ENCODE measurements at places on chromosomes 2 and 18. TPM values are rescaled to one million over a fixed set of nuclear protein-coding genes. Genes with fewer than 3 reads are reported as not detected.

Gene TRABD2A
- total RNA-seq = 60.5 TPM

DNA sequence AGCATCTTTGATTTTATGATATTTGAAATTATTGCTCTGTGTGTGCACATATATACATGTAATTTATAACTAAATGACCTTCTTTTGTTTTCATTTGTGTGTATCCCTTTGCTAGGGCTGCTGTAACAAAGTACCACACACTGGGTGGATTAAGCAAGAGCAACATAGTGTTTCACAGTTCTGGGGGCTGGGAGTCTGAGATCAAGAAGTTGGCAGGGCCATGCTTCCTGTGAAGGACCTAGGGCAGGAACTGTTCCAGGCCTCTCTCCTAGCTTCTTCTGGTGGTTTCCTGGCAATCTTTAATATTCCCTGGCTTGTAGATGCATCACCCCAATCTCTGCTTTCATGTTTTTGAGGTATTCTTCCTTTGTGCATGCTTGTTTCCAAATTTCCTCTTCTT lies 1043.9 kb downstream of the TSN start:
- DNase-seq = no peak

DNA sequence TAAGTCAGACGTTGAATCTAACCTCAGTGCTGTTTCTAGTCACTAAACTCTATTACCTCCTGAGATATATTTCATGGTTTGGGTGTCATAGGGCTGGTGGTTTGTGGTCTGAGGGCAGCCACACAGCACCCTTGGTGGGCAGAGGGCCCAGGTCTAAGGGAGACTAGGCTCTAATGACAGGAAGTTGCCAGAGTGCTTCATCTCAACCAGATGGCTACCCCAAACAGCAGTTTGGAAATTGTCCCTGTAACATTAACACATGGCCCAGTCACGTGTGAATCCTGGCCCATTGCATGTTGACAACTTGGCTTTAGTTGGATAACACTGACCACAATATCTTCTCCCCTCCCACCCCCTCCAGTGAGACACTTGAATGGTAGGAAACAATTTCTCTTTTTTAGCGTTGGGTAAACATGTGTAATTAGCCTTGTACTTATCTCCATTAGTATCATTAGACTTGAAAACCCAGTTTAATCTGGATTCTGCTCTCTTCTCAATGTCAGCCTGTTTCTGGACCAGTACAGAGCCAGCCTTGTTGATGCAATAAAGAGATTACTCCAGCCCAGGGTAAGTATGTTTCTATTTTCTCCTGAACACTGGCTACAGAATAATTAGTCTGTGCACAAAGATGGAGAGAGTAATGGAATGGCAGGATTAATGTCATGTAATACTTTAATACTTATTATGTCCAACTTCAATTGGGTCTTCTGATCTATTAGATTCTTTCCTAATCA lies 187.8 kb upstream of the SIX3 start:
- DNase-seq = no peak

DNA sequence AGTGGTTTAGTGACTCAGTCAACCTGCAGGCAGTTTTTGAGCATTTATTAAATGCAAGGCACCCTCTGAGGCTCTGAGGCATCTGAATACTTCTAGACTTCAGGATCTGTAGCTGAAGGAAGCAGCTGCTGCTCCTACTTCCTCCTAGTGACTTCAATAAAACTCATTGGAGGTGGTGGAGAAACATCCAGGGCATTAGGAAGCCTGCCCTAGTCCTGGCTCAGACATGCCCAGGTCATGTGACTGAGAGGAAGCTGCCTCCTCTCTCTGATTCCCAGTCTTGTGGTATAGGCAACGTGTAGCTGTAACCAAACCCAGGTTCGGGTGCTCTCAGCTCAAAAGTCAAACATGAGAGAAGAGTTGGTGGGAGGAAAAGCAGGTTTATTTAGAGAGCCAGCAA lies 287.2 kb upstream of the GYPC start:
- no peak for DNase-seq

- no peak for DNase-seq
Measured at GRCh38 chr2:194819367-194819766, 837.7 kb upstream of the SLC39A10 start.

Gene IL1R1
- total RNA-seq = 14.3 TPM

Gene EMILIN2
- total RNA-seq = 5.8 TPM

GRCh38 chr2:122704109-122704563 lies 948.7 kb downstream of the TSN start:
- DNase-seq = no peak

- no peak for DNase-seq
Measured at GRCh38 chr18:74631212-74631611, 33.5 kb downstream of the ZNF407 start.

Gene CDK15
- not detected for total RNA-seq

Gene KCNK3
- total RNA-seq = not detected

DNA sequence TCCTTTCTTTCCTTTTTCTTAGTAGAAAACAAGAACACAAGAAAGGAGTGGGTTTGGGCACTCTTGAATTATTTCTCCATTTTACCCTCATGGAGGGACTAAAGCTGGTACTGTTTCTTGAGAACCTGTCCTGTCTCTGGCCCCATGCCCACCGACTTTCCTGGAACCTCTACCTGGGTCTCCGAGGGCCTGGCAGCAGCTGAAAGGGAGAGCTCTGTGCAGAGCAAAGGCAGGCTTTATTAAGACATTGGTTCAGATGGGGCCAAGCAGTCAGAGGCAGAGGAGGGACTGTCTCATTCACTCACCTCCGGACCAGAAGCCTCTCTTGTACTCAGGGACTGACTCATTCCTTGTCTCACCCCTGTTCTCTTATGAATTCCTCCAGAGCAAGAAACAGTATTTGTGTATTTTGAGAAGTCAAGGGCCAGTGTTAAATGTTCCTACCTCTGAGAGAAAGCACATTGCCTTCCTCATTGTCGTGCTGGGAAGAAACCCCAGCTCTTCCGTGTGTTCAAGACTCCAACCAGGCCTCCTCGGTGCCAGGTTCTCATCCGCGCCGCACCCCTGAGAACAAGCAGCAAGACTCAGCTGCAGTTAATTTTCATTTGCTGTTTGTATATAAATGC lies 201.9 kb upstream of the NT5C1B start:
- DNase-seq = no peak

GRCh38 chr18:6666012-6666685 lies 63.4 kb upstream of the ARHGAP28 start:
- no peak for DNase-seq

DNA sequence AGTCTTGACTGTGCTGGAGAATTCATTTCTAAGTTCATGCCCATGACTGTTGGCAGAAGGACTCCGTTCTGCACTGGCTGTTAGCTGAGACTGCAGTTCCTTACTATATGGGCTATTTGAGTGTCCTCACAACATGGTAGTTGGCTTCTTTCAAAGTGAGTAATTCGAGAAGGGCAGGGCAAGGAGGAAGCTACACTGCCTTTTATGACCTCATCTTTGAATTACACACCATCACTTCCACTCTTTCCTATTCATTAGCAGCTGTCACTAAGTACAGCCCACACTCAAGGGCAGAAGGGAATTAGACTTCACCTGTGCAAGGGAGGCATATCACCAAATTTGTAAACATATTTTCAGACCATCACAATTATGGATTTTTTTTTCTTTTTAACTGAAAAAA lies 55.9 kb upstream of the EPAS1 start:
- no peak for DNase-seq

DNA sequence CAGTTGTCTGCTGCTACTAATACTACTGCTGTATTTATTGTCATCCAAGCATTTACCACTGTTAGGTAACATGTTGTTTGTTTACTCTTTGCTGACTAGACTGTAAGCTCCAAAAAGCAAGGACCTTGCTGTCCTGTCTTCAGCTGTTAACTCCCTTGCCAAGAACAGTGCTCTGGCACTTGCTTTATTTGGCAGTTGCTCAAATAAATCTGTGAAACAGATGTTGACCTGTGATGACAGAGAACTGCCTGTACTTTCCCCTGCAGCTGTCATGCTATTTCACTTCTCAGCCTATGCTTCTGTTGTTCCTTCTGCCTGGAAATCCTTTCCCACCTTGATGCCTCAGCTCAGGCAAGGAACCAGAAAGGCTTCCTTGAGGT lies 181.2 kb downstream of the ATAD2B start:
- no peak for DNase-seq

Gene SCN2A
- 0.07 TPM for total RNA-seq

DNA sequence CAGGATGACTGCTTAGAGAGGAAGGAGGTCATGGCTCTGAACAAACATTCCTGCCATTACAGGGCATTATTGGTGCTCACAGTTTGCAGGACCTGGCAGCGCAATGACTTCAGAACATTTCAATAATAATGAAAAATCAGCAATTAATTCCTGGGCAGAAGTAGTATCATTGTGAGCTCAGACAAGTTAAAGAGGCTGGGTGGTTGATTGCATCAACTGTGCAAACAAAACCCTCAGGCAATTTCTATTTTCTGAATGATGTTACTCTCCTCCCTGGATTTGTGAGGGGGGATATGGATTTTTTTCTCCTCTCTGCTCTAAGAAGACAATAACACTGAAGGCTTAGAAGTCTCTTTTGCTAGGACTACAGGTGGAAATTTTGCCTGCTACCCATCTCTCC lies 168.1 kb upstream of the TACR1 start:
- no peak for DNase-seq

Gene MPP4
- not detected for total RNA-seq

Gene LRRFIP1
- total RNA-seq = 225 TPM

Gene UGT1A7
- not detected for total RNA-seq

DNA sequence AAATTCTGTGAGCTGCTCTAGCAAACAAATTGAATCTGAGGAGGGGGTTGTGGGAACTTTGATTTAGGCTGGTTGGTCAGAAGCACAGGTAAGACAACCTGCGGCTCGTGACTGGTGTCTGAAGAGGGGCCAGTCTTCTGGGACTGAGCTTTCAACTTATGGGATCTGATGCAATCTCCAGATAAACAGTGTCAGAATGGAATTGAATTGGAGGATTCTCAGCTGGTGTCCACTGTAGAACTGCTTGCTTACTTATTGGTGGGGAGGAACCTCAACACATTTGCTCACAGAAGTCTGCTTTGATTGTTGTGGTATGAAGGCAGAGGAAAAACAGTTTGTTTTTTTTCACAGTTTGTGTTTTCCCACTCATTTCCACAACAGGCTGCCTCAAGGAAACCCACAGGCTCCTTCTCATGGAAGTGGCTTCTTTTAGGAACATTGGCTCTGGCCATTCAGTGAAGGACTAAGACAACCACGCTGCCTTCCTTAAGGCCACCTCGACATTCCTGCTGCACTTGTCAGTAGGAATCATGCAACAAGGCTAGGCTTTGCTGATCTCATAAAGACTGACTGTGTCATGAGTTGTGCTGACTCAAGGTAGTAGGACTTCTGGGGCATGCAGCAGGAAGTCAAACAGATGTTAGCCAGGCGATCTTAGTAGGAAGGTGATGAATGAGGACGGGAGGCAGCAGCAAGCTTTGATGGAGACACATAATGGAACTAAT lies 104.7 kb downstream of the TSN start:
- DNase-seq = no peak

DNA sequence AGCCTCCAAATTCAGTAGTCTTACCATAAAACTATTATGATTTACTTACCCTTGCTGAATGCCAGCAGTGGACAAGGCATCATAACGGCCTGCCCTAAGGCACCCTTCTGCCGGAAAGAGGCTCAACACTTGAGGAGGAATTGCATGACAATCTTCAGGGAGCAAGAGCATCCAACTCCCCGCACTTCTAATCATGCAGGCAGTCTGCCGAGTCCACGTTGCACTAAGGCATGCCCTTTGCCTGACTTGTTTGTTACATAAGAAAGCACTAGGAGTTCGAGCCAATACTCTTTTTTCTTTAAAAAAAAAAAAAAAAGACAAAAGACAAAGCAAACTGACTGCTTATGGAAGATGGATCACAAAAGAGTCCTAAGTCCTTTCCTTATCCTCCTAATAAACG lies 17.9 kb upstream of the SPTBN1 start:
- DNase-seq = no peak

GRCh38 chr2:237643582-237644380 lies 16.4 kb downstream of the LRRFIP1 start:
- no peak for DNase-seq

Gene ARHGAP25
- total RNA-seq = 75.6 TPM

Gene MSH6
- total RNA-seq = 24.2 TPM

- no peak for DNase-seq
Measured at GRCh38 chr2:237556773-237557632, 9.4 kb upstream of the PRLH start.

Gene REG1B
- not detected for total RNA-seq

Gene SIX3
- total RNA-seq = not detected

- no peak for DNase-seq
Measured at GRCh38 chr2:25598332-25598731, 75.0 kb downstream of the DTNB start.

- DNase-seq = no peak
Measured at GRCh38 chr2:149597050-149597667, 9.6 kb upstream of the MMADHC start.

DNA sequence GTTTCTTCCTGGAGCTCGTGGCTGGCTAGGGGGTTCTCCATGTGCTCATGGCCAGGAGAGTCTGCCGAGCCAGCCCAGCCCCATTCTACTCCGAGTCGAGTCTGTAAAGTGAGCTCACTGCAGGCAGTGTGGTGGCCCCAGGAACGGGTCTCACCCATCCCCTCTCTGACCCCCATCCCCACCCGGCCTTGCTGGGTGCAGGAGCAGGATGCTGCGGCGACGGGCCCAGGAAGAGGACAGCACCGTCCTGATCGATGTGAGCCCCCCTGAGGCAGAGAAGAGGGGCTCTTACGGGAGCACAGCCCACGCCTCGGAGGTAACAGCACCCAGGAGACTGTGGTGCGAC lies 1.4 kb downstream of the ANO7 start:
- no peak for DNase-seq

Gene EFR3B
- total RNA-seq = not detected

- no peak for DNase-seq
Measured at GRCh38 chr2:130328710-130329109, 14.0 kb upstream of the IMP4 start.

- DNase-seq = no peak
Measured at GRCh38 chr2:11683476-11683875, 13.5 kb upstream of the NTSR2 start.

GRCh38 chr2:21599417-21599816 lies 475.6 kb downstream of the TDRD15 start:
- no peak for DNase-seq

GRCh38 chr2:186687807-186688211 lies 6.1 kb upstream of the FAM171B start:
- no peak for DNase-seq

GRCh38 chr18:62763101-62763521 lies 47.8 kb downstream of the PHLPP1 start:
- DNase-seq = no peak

Measured in T-helper 17 cell (primary cell).